Chondrocyte (in vitro differentiated cells): ENCODE measurements at places on chromosomes 12 and 14. TPM values are rescaled to one million over a fixed set of nuclear protein-coding genes. Genes with fewer than 3 reads are reported as not detected.

DNA sequence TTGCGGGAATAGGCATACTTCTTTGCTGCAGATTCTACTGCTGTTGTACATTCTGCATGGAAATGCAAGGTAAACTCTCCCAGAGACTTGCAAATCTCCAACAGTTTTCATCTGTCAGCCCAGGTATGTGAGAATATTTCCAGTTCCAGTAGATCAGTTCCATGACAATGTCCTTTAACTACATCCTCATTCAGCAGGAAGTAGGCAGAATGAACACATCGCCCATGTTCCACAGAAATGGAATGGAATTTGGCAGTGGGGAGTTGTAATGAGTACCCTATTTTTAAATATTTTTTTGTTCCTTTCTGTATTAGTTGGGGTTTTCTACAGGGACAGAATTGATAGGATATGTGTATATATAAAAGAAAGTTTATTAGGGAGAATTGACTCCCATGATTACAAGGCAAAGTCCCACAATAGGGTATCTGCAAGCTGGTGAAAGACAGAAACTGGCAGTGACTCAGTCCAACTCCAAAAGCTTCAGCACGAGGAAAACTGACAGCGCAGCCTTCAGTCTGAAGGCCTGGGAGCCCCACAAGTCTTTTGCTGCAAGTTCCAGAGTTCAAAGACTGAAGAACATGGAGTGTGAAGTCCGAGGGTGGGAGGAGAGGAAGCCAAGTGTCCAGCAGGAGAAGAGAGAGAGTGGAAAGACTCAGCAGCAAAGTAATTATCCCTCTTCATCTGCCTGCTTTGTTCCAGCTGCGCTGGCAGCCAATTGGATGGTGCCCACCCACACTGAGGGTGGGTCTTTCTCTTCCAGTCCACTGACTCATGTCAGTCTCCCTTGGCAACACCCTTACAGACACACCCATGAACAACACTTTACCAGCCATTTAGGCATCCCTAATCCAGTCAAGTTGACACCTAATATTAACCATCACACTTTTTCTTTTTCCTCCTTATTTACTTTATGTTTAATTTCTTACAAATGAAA lies 110.4 kb upstream of the SCAF11 start:
- H3K4me3 ChIP-seq, result no peak overlapping the region
- no peak for DNase-seq
- H3K27ac ChIP-seq, result no peak overlapping the region
- H3K4me1 ChIP-seq, result no peaks in the 10 kb centered on the region
- H3K27me3 ChIP-seq, result peaks cover 27% of the 10 kb centered on the region
- peaks cover 3% of the 10 kb centered on the region for H3K36me3 ChIP-seq

- H3K4me1 ChIP-seq, result peaks cover 9% of the 10 kb centered on the region
- peaks cover 16% of the 10 kb centered on the region for H3K36me3 ChIP-seq
- no peak overlapping the region for H3K4me3 ChIP-seq
- H3K27ac ChIP-seq, result no peak overlapping the region
Measured at GRCh38 chr12:94421868-94422740, 37.6 kb downstream of the CEP83 start.

GRCh38 chr12:64521833-64522232 lies 69.9 kb downstream of the TBK1 start:
- no peaks in the 10 kb centered on the region for H3K36me3 ChIP-seq
- no peak overlapping the region for H3K4me3 ChIP-seq
- H3K27me3 ChIP-seq, result no peaks in the 10 kb centered on the region

- H3K27me3 ChIP-seq, result peaks cover 4% of the 10 kb centered on the region
- no peak overlapping the region for H3K4me3 ChIP-seq
- no peak for DNase-seq
- H3K27ac ChIP-seq, result no peak overlapping the region
Measured at GRCh38 chr12:30314506-30315100, 381.1 kb downstream of the IPO8 start.

GRCh38 chr14:31261859-31262731 lies 54.5 kb upstream of the HECTD1 start:
- H3K36me3 ChIP-seq, result no peaks in the 10 kb centered on the region
- peaks cover 29% of the 10 kb centered on the region for H3K4me1 ChIP-seq
- H3K27ac ChIP-seq, result no peak overlapping the region
- DNase-seq, result no peak

DNA sequence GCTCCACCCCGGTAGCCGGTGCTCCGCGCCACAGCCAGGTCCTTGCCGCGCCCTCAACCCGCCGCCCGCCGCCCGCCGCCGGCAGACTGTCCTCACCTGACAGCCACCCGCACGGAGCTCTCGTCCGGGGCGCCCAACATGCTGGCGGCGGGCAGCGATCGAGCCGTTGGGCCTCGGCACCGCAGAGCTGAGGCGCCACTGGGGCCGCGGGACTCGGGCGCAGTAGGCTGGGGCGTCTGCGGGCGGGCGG lies 164 bp downstream of the KIF21A start:
- no peaks in the 10 kb centered on the region for H3K36me3 ChIP-seq
- H3K27me3 ChIP-seq, result no peaks in the 10 kb centered on the region
- peaks cover 14% of the 10 kb centered on the region for H3K4me1 ChIP-seq
- peak; percentile 90 for DNase-seq
- H3K4me3 ChIP-seq, result peak overlapping the region; percentile 82

DNA sequence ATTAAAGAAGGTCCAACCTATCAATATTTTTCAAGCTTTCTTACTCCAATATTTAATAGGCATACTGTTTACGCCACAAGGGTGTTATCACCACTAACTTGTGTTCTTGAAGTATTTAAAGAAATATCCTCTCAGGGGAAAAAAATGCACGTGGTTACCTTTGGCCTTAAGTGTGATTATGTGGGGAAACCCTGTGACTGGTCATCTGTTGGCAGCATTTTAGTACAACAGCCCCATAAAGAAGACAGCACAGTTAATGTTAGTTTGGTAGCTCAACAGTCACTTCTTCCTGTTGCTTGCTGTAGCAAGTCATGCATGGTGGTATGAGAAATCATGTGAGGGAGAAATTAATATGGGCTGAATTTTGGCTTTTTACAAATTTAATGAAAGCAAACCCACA lies 1021.5 kb upstream of the TMEM132C start:
- H3K36me3 ChIP-seq, result no peaks in the 10 kb centered on the region
- no peaks in the 10 kb centered on the region for H3K4me1 ChIP-seq
- H3K4me3 ChIP-seq, result no peak overlapping the region
- H3K27me3 ChIP-seq, result peaks cover 14% of the 10 kb centered on the region
- DNase-seq, result no peak
- H3K27ac ChIP-seq, result no peak overlapping the region

DNA sequence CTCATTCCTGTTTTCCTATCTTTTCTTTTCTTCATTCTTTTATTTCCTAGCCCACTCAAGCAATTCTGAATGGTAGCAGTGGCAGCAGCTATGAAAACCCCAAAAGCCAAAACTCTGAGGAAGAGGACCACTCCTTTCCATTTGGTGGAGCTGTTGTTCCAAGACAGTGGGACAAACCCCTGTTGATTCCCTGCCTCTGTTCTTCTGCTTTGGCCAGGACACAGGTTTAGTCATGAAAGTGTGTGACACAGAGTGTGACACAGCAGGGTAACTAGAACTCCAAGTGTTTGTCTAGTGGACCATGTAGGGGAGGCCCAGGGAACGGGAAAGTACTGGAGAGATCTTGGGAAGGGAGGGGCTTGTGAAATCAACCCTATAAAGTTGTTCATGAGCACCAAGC lies 71.1 kb downstream of the PTCSC3 start:
- H3K4me3 ChIP-seq, result no peak overlapping the region
- H3K36me3 ChIP-seq, result no peaks in the 10 kb centered on the region
- no peak for DNase-seq
- peaks cover 40% of the 10 kb centered on the region for H3K27me3 ChIP-seq
- no peak overlapping the region for H3K27ac ChIP-seq
- no peaks in the 10 kb centered on the region for H3K4me1 ChIP-seq

GRCh38 chr12:7411343-7411742 lies 32.6 kb downstream of the CD163L1 start:
- H3K36me3 ChIP-seq, result no peaks in the 10 kb centered on the region
- DNase-seq, result no peak
- no peak overlapping the region for H3K27ac ChIP-seq
- H3K27me3 ChIP-seq, result peaks cover 3% of the 10 kb centered on the region
- H3K4me3 ChIP-seq, result no peak overlapping the region

GRCh38 chr12:15806826-15807225 lies 17.6 kb upstream of the EPS8 start:
- H3K4me3 ChIP-seq, result no peak overlapping the region
- no peaks in the 10 kb centered on the region for H3K36me3 ChIP-seq
- H3K4me1 ChIP-seq, result peaks cover 7% of the 10 kb centered on the region

DNA sequence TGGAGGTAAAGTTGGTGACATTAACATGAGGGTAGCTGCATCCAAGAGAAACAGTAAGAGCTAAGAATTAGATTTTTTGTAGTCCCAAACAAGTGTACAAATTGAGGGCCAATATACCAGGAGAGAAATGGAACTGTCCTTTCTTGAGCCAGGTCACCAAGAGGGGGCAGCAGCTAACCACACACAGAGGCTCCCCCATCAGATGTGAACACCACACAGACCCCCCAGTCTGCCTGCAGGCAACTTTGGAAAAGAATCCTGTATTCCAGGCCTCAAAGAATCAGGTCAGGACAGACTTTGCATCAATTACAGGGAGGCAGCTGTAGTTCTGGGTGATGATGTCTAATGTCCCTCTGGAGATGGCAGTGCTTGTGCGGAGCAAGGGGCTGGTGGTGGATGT lies 77.9 kb downstream of the SPTB start:
- H3K27ac ChIP-seq, result no peak overlapping the region
- no peaks in the 10 kb centered on the region for H3K27me3 ChIP-seq

- H3K27ac ChIP-seq, result peak overlapping the region; percentile 77
- H3K4me3 ChIP-seq, result no peak overlapping the region
- H3K4me1 ChIP-seq, result peaks cover 21% of the 10 kb centered on the region
- no peaks in the 10 kb centered on the region for H3K27me3 ChIP-seq
- peaks cover 20% of the 10 kb centered on the region for H3K36me3 ChIP-seq
Measured at GRCh38 chr12:96274331-96274730, 80.2 kb downstream of the ELK3 start.

DNA sequence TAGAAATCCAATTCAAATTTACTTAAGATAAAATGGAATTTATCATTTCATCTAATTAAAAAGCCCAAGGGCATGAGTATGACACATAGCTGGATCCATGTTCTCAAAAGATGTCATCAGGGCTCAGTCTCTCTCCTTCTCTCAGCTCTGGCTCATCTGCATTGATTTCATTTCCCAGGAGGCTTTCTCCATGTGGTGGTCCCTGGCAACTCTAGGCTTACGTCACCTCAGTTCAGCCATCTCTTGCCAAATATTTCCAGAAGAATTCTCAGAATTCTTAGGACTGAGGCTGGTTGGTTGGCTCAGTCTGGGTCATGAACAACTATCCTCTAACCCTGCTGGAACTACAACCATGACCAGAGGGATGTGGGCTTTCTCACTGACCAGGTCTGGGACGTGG lies 65.3 kb downstream of the FOS start:
- H3K36me3 ChIP-seq, result peaks cover 2% of the 10 kb centered on the region
- peaks cover 18% of the 10 kb centered on the region for H3K4me1 ChIP-seq
- H3K4me3 ChIP-seq, result no peak overlapping the region
- DNase-seq, result no peak

- H3K4me3 ChIP-seq, result no peak overlapping the region
- H3K27me3 ChIP-seq, result peaks cover 14% of the 10 kb centered on the region
- no peak overlapping the region for H3K27ac ChIP-seq
Measured at GRCh38 chr12:72197790-72198189, 74.4 kb upstream of the TRHDE start.

DNA sequence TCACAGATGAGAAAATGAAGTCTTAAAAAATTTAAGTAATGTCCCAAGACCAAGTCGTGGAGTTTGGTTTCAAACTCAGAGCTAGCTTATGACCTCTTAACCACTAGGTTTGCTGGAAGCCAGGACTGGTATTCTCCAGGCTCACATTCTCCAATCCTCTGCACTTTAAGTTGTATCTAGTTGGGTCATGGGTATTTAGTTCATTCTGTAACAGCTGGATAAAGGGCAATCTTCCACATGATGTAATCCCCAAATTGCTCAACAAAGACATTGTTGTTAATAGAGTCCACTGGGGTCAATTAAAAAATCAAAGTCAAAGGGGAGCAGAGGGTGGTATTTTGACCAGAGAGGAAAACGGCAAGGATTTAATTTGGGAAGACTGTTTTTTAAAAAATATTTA lies 17.8 kb upstream of the GAS2L3 start:
- peaks cover 14% of the 10 kb centered on the region for H3K27me3 ChIP-seq
- DNase-seq, result no peak
- H3K36me3 ChIP-seq, result peaks cover 2% of the 10 kb centered on the region
- no peaks in the 10 kb centered on the region for H3K4me1 ChIP-seq
- no peak overlapping the region for H3K4me3 ChIP-seq

- no peak overlapping the region for H3K27ac ChIP-seq
- no peak for DNase-seq
- no peaks in the 10 kb centered on the region for H3K4me1 ChIP-seq
- peaks cover 26% of the 10 kb centered on the region for H3K27me3 ChIP-seq
- no peaks in the 10 kb centered on the region for H3K36me3 ChIP-seq
- H3K4me3 ChIP-seq, result no peak overlapping the region
Measured at GRCh38 chr12:48279601-48280000, 71.1 kb downstream of the ZNF641 start.

DNA sequence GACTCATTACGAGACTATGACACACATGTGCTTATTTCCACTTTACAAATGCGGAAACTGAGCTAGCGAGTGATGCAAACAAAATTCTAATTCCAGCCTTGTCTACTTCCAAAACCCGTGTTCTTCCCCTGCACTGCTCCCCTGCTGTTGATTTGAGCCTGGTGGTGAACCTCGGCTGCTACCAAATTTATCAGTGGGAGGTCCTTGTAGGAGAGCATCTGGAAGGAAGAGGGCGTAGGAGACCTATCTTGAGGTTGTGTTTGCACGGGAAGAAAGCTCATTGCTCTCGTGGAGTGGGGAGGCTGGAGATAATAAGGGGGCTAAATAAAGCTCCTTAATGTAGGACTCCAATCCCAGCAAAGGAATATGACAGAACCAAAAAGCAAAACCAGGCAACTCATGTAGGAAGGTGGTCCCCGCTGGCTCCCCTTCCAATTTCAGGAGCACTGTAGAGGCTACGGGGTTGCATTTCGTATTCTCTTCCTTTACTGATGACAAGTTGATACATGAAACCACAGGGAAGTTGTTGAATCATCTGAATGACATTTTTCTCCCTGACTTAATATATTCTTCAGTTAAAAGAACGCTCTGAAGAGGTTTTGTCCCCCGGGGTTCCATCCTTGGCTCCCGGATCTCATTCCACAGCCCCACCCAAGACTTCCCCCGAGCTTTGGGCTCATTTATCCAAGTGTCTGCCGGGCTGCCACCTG lies 52.6 kb downstream of the FZD10 start:
- H3K27ac ChIP-seq, result no peak overlapping the region
- H3K4me3 ChIP-seq, result no peak overlapping the region
- no peaks in the 10 kb centered on the region for H3K36me3 ChIP-seq
- no peak for DNase-seq
- H3K4me1 ChIP-seq, result peaks cover 9% of the 10 kb centered on the region

GRCh38 chr14:76881348-76881747 lies 55.1 kb downstream of the LRRC74A start:
- H3K4me3 ChIP-seq, result no peak overlapping the region
- H3K27me3 ChIP-seq, result no peaks in the 10 kb centered on the region

The BEGAIN gene
- 5.1 to 6.5 TPM (median 6.5 TPM) in 3 replicates for total RNA-seq

The FAM216A gene
- total RNA-seq, result 5.8 to 6.8 TPM (median 6.0 TPM) in 3 replicates

The SUSD6 gene
- 49.1 to 51.6 TPM (median 49.3 TPM) in 3 replicates for total RNA-seq

The NCAPD2 gene
- 23.0 to 27.7 TPM (median 25.0 TPM) in 3 replicates for total RNA-seq

The FSCB gene
- total RNA-seq, result not detected in 3 replicates

The SLC10A1 gene
- not detected in 3 replicates for total RNA-seq

The SAMD4A gene
- total RNA-seq, result 53.3 to 59.3 TPM (median 57.0 TPM) in 3 replicates

The TMEM132D gene
- total RNA-seq, result 1.4 to 3.7 TPM (median 3.1 TPM) in 3 replicates

The TMEM229B gene
- 1.3 to 2.9 TPM (median 1.7 TPM) in 3 replicates for total RNA-seq

The TAS2R7 gene
- not detected in 3 replicates for total RNA-seq

The KRT73 gene
- not detected in 3 replicates for total RNA-seq

The ATP6V1D gene
- 72.6 to 77.8 TPM (median 74.9 TPM) in 3 replicates for total RNA-seq

The NAA30 gene
- total RNA-seq, result 16.9 to 20.8 TPM (median 17.2 TPM) in 3 replicates

The CLMN gene
- total RNA-seq, result 6.7 to 7.7 TPM (median 7.3 TPM) in 3 replicates
